ENCODE measurements at places on chromosomes 13 and 19.
A peak's percentile ranks its signal among the peaks of the same experiment; 100 is the strongest.

- DNase-seq = no peak
Measured at GRCh38 chr19:16791942-16792341, 37.3 kb upstream of the SIN3B start.

DNA sequence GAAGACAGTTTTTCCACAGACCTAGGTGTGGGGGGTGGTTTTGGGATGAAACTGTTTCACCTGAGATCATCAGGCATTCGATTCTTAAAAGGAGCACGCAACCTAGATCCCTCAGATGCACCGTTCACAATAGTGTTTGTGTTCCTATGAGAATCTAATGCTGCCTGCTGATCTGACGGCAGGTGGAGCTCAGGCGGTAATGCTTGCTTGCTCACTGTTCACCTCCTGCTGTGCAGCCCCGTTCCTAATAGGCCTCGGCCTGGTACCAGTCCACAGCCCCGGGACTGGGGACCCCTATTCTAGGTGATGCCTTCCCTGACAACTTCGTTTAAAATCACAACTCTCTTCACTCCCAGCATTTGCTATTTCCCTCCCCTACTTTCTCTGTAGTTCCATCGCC is 149.6 kb downstream of the IER2 start:
- DNase-seq = no peak

- DNase-seq = peak; percentile 95
Measured at GRCh38 chr19:55580628-55581144, at the start of gene ZNF579. TSS of gene ZNF579 (minus strand) at chr19:55580848. CDS start at chr19:55579639, 1,209 bp downstream.

GRCh38 chr13:95800436-95800835 is 123.5 kb downstream of the DNAJC3 start:
- no peak for DNase-seq

DNA sequence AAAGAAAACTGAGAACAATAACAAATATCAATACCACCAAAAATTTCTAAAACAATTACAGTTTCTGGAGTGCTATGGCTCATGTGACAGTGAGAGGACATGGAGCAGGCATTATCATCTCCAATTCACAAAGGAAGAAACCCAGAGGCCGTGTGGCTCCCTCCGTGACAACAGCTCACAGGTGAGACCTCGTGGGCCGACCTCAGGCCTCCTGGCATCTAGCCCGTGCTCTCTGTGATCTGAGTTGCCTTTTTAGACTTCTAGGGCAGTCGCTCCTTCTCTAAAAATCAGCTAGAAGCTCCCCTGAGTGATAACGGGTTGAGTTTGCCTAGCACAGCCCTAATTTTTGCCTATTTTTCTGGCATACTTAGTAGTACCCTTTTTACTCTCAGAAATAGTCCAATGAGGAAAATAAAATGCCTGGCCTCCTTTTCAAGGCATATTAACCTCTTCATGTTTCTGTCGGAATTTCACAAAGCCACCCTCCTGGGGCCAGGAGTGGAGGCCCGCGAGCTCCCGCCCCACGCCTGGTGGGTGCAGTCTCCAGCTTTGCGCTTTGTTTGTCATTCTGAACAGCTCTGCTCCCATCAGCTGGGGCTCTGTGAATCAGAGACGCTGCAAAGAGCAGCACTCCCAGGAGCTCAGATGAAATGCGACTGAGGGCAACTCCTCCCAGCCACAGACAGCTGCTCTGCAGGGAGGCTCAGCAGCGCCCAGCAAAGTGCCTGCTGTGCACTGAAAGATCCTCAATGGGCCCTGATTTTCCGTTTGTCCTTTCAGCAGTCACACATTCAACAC is 292.5 kb downstream of the UQCRFS1 start:
- no peak for DNase-seq

DNA sequence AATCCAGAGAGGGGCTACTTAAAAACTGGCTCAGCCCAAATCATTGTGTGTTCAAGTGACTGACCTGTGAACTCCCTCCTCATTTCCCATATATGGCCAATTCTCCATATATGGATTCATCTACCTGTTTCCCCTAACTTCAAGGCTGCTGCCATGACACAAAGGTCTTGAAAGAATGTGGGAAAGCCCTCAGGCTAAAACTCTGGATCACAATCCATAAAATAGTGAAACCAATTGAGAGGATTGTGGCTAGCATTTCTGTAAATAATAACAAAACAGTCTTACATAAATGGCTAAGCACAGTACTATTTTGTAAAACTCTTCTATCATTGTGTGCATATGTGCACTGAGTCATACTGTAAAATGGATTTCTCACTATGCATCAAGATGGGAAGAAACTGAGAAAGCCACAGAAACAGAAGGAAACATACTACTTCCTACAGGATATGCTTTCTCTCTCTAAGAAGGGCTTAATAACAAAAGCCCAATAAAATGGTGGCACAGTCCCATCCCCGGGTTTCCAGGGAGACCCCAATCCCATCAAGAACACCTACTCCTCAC is 80.5 kb downstream of the FOXO1 start:
- DNase-seq = no peak

GRCh38 chr19:43229315-43229714 is 23.9 kb upstream of the PSG4 start:
- DNase-seq = peak; percentile 1

GRCh38 chr13:109985871-109986450 is 199.6 kb upstream of the IRS2 start:
- peak; percentile 31 for DNase-seq

- DNase-seq = no peak
Measured at GRCh38 chr19:2468596-2468995, 7.3 kb upstream of the GADD45B start.

DNA sequence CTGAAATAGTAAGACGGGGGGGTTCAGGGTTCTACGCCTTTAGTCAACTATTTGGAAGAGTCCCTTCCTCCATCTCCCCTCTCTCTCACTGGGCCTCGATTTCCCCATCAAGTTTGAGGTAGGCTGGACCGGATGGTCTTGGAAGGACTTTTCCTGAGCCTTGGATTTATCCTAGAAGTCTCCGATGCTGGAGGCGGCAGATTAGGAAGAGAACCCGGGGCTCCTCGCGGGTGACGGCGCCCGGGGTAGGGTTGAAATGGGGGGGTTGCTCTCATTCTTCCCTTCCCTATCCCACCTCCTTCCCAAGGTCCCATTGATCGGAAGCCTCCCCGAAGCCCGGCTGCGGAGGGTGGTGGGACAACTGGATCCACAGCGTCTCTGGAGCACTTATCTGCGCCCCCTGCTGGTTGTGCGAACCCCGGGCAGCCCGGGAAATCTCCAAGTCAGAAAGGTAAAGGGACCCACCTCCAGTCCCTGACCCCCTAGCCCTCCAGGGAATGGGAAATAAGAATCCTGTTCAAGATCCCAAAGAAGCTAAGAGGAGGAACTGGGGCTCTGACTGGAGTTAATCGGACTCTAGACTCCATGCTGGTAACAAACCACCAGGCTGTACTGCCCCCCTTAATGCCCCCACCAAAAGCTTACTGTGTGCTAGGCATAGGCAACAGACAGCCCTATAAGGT is 781 bp downstream of the QPCTL start:
- peak; percentile 87 for DNase-seq

GRCh38 chr13:76980075-76980718 is 11.7 kb upstream of the CLN5 start:
- peak; percentile 93 for DNase-seq

GRCh38 chr13:45512098-45512496 is 47.4 kb downstream of the COG3 start:
- DNase-seq = no peak

DNA sequence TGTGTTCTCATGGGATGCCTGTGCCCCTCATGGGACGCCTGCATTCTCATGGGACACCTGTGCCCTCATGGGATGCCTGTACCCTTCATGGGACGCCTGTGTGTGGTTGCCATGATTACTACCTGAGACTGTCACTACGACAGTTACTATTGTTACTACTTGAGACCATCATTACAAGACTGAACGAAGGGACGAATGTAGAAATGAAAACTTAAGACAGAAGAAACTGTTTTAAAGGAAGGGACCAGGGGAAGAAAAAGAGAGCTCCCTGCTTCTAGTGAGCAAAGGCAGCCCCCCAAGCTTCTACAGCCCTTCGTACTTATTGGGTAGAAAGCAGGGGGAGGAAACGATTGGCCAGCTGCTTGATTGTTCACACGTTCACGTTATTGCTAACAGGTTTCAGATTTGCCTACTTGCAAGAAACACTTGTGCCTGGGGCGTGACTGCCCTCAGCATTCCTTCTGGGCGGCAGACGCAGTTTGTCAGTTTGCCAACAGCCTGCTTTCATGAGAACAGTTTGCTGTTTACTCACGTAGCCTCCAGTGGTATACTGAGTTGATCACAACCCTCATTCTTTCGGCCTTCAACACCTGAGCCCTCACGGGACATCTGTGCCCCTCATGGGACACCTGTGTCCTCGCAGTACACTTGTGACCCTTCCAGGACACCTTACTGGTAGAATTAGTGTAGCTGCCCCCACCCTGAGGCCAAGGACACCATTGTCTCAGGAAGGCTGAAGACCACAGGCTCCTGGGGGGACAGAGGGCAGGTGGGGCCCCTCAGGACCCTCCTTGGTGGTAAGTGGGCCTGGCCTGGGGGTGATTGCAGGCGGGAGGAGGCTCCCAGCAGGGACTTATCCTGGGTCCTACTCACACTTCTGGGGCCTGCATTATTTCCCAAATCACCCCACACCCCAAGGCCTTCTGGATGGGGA is 2.5 kb upstream of the S1PR4 start:
- DNase-seq = no peak

GRCh38 chr19:55153652-55154264 is 3.8 kb downstream of the TNNI3 start:
- no peak for DNase-seq

DNA sequence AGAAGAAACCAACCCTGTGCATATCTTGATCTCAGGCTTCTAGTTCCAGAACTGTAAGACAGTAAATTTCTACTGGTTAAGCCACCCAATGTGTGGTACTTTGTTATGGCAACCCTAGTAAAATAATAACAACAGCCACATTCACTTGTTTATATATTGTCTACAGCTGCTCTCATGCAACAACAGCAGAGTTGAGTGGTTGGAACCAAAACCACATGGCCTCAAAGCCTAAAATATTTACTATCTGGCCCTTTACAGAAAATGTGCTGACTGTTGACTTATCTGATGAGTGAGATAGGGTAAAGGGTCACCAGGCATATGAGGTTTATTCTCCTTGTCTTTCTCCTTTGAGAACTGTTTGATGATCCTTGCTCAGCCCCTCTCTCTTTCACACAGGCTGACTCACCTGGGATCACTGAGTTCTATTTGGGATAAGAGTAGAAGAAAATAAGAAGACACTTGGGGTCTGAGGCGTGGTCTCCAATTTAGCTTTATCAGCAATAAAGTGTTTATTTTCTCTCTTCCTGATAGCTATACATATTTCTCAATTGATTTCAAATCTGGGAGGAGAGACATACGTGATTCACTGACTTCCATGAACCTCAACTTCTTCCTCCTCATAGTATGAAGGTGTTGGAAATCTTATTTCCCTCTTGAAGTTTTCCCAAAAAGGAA is 227.5 kb upstream of the STARD13 start:
- DNase-seq = no peak

DNA sequence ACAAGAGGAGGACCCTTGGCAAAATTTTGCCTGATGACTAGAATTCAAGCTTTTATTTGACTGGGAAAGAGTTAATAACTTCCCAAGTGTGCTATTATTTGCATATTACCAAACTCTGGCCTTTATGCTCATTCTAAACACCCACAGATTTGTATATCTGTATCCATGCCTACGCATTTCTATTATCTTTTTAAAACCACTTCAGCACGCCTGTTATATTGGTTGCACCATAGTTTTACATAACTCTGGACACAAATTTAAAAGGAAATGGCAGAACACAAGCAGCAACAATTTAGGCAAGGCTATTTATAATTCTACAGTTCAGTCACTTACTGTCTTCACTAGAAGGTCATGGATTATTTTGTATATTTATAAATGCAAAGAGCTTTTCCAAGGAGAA is 3.7 kb upstream of the RASL11A start:
- DNase-seq = no peak

DNA sequence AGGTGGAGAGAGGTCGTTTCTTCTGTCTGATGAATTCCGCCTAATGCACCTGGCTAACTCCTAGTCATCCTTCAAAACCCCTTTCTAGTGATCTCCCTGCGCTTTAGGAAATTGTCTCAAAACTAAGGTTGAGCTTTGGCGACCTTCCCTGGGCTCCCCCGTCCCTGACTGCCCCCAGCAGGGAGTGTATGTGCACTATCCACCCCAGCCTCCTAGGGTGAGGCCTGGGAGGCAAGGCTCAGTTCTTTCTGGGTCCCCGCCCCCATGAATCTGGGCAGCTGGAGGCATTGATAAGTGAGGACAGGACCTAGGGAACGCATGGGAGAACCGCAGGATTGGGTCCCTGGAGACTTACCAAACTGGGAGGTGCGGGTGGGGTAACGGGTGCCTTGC is 378 bp downstream of the TLE6 start:
- DNase-seq = no peak

- no peak for DNase-seq
Measured at GRCh38 chr19:29287061-29287460, 74.1 kb upstream of the UQCRFS1 start.

GRCh38 chr19:31269425-31270127 is 79.7 kb downstream of the TSHZ3 start:
- DNase-seq = no peak

GRCh38 chr13:101626925-101627555 is 174.6 kb downstream of the ITGBL1 start:
- DNase-seq = peak; percentile 11

- no peak for DNase-seq
Measured at GRCh38 chr19:43966079-43966694, 15.2 kb downstream of the ZNF221 start.

GRCh38 chr13:77521595-77522367 is 13.7 kb upstream of the SCEL start:
- DNase-seq = peak; percentile 22

DNA sequence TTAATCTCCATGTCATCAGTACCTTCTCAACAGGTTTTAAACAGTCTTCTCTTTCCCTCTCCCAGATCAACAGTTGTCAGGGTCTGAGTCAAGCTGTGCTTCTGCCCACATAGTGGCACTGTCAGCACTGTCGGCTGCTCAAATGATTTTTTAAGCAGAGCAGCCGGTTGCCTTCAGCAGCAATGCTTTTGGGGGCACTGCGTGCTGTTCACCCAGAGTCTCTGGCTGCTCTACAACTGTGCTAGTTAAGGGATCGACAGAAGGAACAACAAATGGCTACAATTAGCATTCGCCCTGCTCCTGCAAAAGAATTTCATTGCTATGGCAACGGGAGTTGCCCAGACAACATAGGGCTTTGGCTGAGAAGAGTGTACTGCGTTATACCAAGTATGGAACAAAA is 412.9 kb downstream of the DIAPH3 start:
- peak; percentile 50 for DNase-seq

DNA sequence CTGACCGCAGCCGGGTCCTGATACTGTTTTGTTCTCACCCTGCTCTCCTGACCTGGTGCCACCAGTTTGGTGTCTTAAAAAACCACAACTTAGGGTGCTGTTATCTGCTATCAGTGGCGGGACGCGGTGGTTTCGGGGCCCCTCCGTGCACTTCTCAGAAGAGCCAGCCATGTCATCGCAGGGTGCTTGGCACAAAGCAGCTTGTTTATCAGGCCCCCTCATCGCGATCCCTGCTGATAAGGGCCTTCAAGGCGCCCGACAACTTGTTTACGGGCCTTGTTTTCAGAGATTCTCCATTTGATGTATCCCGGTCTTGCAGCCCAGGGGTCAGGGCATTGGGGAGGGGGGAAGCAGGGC is 58.1 kb upstream of the KLF2 start:
- no peak for DNase-seq

- DNase-seq = no peak
Measured at GRCh38 chr13:23833733-23834611, 55.2 kb downstream of the MIPEP start.

- no peak for DNase-seq
Measured at GRCh38 chr13:20191311-20192157, 1.2 kb downstream of the GJB2 start.

GRCh38 chr19:47239152-47239551 is 8.2 kb upstream of the BBC3 start:
- no peak for DNase-seq
